ENCODE measurements at places on chromosomes 16 and 17.

DNA sequence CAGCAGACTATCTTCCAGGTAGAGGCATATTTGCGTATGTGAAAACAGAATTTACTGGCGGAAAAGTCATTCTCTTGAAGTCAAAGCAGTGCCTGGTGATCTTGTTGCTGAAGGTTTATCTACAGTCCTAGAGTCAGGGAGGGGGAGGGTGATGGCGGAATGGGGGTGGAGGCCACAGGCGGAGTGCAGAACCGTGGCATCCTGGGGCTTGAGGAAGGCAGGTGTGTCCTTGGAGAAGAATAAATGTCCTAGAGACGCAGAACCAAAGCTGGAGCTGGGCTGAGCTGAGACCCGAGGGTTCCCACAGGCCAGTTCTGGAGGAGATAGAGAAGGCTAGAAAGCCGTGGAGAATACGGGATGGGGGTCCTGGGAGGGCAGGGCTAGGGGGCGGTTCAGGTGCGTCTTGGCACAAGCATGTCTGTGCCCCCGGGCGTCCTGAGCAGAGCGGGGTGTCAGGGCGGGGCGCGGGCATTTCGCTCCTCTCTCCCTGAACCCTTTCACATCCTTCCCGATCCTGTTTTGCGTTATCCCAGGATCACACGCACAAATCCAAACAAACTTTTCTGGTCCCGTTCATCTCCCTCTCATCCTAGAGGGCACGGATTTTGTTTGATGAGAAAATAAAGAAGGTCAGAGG lies 76.9 kb upstream of the CREBBP start:
- DNase-seq: no peak

DNA sequence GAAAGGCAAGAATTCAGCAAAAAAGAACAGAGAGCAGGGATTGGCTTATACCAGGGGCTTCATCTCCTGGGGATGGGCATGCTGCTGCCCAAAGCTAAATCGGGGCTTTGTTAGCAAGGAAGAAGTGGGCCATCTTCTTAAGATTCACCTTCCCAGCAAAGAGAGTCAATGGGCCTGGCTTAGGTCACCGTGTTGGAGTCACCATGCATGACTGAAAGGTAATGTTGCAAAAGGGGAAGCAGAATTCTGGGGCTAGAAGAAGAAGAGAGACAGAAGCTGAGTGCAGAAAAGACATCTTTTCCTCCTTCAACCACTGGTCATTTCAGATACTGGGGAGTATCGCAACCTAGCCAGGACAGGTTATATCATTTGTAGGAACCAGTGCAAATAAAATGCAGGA lies 76.3 kb upstream of the KIFC3 start:
- no peak for DNase-seq

GRCh38 chr17:75704963-75705875 lies 16.0 kb upstream of the ITGB4 start:
- DNase-seq: no peak

- DNase-seq: no peak
Observed at GRCh38 chr17:31318298-31318801, 3.1 kb downstream of the EVI2A start.

Measured in NCI-H1436 treated with DMSO at 0.1 percent for 48 hours (cell line).